Activated naive CD8-positive, alpha-beta T cell treated with anti-CD3 and anti-CD28 coated beads, Interleukin-2, amount 10 ng/mL, durations not matched to agents 7 days and 5 days (primary cell): ENCODE measurements at places on chromosomes 11 and 22. TPM values are rescaled to one million over a fixed set of nuclear protein-coding genes. Genes with fewer than 3 reads are reported as not detected.

GRCh38 chr11:32786811-32787210, 7.7 kb downstream of the CCDC73 start:
- DNase-seq, result no peak

DNA sequence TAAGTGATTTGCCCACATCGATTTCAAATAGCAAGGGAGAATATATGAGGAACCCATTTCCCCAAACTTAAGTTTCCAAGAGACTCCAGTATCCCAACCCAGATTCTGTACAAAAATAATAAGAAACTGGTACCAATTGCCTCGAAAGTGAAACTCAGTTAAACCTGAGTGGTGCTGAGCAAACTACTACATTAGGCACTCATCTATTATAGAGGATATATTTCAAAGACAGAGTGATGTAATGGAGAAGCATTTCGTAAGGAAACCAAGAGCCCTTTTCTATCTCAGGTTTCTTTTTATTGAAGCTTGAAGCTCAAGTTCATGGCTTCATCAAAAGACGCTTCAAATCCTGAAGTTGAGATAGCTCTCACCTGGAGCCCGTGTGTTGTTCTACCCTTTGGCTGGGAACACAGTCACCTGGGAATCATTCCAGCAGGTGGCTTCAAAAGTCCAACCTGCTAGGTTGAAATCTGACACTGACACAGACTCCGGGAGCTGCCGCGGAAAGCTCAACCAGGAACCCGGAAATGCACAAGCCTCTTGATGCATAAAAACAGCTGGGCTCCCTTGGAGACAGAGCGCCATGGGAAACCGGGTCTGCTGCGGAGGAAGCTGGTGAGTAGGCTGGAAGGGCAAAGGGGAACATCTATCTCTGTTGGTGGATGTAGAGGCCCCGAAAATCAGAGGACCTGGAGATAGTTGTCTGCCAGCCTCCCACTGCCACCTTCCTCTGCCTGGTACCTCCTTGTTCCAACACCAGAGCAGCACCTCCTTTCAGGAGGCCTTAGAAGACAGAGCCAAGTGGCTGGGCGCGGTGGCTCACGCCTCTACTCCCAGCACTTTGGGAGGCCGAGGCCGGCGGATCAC, at the start of gene C11orf52:
Gene C11orf52, plus strand, starts transcription at position 524 of the 867 bp plus-strand sequence. Its CDS starts 60 bp downstream, at position 584.
- no peak for DNase-seq

GRCh38 chr11:68661014-68661413, 23.3 kb upstream of the GAL start:
- DNase-seq, result no peak

GRCh38 chr22:49871482-49871881, 17.8 kb downstream of the ZBED4 start:
- DNase-seq, result no peak

DNA sequence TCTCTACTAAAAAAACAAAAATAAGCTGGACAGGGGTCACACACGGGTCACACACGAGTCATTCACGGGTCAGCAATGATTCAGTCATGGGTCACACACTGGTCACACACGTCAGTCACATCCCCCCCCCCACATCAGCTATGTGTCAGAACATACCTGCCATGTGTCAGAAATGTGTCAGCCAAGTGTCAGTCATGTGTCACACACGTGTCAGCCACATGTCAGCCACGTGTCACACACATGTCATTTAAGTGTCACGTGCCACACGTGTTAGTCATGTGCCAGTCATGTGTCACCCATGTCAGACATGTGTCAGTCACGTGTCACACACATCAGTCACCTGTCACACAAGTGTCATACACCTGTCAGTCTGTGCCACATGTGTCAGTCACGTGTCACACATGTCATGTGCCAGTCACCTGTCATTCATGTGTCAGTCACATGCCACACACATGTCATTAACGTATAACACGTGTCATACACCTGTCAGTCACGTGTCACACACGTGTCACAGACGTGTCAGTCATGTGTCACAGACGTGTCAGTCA, 28.7 kb upstream of the MMP20 start:
- no peak for DNase-seq

DNA sequence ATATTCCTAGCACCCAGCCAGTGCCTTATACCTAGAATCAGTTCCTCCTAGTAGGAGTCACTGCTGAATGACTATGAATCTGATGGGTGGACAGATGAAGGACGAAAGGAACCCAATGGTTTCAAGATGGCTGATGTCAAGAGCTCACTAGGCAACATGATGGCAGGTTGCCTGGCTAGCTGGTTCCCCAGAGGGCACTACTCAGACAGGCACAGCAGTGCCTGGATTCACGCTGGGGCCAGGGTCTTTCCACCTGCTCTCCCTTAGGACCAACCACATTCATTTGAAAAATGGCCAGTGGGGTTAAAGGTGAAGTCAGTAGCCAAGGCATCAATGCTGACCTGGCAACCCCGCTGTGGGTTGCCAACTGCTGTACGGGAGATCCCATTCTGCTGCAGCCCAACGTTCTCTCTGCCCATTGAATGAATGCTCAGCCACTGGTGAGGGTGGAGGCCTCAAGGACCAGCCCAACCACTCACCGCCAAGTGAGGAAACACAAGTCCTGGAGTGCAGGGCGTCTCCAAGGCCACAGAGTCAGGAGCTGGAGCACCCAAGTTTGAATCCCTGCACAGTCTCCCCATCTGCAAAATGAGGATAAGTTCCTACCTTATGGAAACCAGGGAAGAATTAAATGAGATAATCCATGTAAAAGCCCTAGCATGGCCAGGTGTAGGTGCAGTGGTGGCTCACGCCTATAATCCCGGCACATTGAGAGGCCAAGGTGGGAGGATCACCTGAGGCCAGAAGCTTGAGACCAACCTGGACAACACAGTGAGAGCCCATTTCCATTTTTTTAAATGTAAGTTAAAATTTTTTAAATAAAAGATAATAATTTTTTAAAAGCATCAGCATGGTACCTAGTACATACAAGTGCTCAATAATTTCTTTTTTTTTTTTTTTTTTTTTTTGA, 12.4 kb downstream of the MYH9 start:
- DNase-seq, result no peak

DNA sequence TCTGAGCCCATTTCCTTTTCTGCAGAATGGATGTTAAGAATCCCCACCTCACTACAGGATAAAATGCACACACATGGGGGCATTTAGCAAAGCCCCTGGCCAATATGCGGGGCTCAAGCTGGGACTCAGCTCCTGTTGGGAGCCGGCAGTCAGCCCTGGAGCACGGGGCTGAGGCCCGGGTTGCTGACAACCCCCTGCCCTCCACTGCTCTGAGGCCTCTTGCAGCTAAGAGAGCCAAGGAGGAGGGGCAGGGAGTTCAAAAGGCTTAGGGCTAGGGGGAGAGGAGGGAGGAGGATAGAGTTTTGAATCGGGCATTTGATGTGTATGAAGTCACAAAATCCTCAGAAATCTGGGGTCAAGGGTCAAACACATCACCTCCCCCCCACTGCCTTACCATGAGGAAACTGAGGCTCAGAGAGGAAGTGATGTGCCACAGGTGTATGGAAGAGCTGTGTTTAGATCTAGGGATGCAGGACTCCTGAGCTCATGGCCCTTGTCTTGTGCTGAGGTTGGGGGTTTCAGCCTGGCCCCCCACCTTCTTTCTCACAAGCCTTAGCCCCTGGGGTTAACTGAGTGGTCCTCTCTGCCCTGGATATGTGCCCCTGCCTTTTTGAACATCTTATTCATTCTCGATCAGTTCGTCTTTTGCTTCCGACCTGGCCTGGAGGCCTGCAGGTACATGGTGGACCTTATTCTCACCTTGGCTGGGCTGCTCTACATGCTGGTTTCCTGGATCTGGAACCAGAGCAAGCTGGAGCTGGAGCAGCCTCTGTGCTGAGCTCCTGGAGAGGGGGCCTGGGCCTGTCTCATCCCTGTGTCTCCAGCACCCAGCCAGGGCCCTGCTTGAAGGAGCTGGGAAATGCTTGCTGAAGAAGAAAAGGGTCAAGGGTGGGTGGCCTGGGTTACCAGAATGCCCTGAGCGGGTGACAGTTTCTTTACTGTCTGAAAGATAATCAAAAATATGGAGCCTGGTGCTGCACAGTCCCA, 80.3 kb downstream of the LRRC32 start:
- DNase-seq, result no peak

DNA sequence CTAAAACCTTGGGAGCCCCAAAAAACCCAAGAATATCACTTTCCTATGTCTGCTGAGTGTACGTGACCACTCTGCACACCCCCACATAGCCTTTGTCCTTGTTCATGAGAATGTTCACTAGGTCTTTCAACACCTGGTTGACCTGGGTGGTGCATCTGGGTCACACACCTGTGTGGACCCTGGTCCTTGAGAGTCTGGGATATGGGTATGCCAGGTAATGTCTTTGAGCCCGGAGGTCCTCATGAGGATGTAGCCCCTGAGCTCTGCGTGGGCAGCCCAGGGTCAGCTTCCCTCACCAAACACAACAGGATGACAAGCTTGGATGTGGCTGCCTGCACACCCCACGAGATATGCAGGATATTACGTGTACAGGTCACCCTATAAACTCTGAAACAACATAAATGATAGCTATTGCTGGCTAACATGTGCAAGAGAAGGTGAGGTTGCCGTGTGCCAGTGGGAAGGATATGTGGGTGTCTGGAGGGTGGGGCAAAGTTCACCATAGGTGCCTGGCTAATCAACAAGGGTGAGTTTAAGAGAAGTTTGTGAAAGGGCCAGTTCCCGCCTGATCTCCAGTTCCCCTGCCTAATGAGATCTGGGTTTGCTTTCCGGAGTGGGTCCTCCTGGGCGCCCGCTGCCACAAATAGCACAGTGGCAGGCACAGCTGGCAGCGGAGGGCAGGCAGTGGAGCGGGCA, 1.4 kb upstream of the PPARA start:
- DNase-seq, result peak; percentile 37

- no peak for DNase-seq
Observed at GRCh38 chr11:122440811-122441665, 214.5 kb upstream of the UBASH3B start.

GRCh38 chr11:69233744-69234570, 60.0 kb upstream of the MYEOV start:
- no peak for DNase-seq

- no peak for DNase-seq
Observed at GRCh38 chr11:47961383-47961782, 19.0 kb upstream of the PTPRJ start.

- no peak for DNase-seq
Observed at GRCh38 chr22:22045571-22046335, 63.2 kb upstream of the TOP3B start.

GRCh38 chr11:3853899-3854659, 1.4 kb upstream of the STIM1 start:
- peak; percentile 68 for DNase-seq

- DNase-seq, result no peak
Observed at GRCh38 chr11:66904055-66904454, 47.2 kb downstream of the LRFN4 start.

DNA sequence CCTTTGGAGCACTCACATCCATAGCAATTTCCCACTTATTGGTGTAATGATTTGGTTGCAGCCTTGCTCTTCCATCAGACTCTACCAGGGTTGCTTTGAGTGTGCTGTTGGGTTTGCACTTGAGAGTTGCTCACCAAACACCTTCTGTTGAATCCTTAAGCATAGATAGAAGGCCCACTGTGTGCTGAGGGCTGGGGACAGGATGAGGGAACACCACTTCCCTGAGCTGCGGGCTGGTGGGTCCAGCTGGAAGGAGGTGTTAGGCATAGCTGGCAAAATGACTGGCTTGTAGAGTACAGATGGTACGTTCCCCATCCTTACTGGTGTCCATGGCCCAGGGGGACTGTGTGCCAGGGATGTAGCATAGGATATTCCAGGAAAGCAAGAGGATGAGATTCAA, 3.9 kb downstream of the PRDM11 start:
- no peak for DNase-seq

DNA sequence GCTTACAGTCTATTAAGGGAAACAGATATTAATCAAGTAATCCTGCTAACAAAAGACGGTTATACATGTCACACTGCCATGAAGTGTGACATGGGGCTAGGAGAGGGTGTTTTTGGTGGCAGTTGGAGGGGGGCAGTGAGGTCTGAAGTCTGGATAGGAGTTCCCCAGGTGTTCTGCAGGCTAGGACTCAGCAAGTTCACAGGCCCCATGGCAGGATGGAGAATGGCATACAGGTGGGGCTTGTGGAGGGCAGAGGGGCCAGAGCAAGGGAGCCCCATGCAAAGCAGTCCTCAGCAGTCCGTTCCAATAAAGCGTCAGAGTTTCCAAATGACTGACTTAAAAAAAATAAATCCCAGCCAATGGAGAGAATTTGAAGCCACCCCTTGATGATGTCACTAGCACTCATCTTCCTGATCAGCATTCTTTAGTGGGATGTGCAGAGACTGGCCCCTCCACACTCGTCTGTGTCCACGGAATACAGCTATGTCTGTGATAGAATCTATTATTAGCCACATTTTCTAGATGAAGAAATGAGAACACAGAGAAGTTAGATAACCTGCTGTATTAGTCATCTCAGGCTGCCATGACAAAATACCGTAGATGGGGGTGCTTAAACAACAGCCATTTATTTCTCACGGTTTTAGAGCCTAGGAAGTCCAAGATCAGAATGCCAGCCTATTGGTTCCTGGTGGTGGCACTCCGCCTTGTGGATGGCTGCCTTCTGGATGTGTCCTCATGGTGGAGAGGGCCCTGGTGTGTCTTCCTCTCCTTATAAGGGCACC, 32.6 kb downstream of the PRDM11 start:
- DNase-seq, result no peak

- DNase-seq, result no peak
Observed at GRCh38 chr11:84468235-84468634, 1158.9 kb downstream of the DLG2 start.

- DNase-seq, result no peak
Observed at GRCh38 chr11:33804471-33804870, 30.2 kb upstream of the FBXO3 start.

- no peak for DNase-seq
Observed at GRCh38 chr11:126378763-126379162, 23.3 kb downstream of the ST3GAL4 start.

GRCh38 chr11:69121621-69122325, 34.0 kb upstream of the SMIM38 start:
- DNase-seq, result no peak

GRCh38 chr11:126639692-126640091, 284.2 kb downstream of the ST3GAL4 start:
- no peak for DNase-seq

The GPR83 gene
- total RNA-seq, result 0.17 TPM

The OR2AT4 gene
- total RNA-seq, result not detected

The OR8D4 gene
- total RNA-seq, result not detected

The OSM gene
- 125 TPM for total RNA-seq

The SEC14L3 gene
- not detected for total RNA-seq

The CSF2RB gene
- 1.1 TPM for total RNA-seq

The DEPDC5 gene
- total RNA-seq, result 46.6 TPM

The SLC17A6 gene
- not detected for total RNA-seq

The RIMBP3C gene
- total RNA-seq, result 1.1 TPM
